ENCODE measurements at places on chromosomes 13 and 19.
A peak's percentile ranks its signal among the peaks of the same experiment; 100 is the strongest.

DNA sequence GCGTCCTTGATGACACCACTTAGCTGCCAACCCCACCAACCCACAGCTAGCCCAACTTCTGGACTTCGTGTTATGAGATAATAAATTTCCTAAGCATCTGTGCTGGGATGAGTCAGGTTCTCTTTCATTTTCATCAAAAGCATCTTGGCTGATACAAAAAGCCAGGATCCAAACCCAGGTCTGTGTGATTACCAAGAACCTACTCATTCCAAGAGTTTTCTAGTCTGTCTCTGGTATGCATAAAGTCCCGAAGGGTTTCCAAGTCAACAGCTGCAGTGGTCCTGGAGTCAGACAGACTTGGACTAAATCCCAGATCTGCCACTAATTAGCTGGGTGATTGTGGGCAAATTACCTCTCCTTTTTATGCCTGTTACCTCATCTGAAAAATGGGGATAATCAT, 55.5 kb upstream of the SERP2 start:
- no peak for DNase-seq

- DNase-seq: no peak
Measured at GRCh38 chr19:54644056-54644455, 13.8 kb downstream of the LILRB1 start.

DNA sequence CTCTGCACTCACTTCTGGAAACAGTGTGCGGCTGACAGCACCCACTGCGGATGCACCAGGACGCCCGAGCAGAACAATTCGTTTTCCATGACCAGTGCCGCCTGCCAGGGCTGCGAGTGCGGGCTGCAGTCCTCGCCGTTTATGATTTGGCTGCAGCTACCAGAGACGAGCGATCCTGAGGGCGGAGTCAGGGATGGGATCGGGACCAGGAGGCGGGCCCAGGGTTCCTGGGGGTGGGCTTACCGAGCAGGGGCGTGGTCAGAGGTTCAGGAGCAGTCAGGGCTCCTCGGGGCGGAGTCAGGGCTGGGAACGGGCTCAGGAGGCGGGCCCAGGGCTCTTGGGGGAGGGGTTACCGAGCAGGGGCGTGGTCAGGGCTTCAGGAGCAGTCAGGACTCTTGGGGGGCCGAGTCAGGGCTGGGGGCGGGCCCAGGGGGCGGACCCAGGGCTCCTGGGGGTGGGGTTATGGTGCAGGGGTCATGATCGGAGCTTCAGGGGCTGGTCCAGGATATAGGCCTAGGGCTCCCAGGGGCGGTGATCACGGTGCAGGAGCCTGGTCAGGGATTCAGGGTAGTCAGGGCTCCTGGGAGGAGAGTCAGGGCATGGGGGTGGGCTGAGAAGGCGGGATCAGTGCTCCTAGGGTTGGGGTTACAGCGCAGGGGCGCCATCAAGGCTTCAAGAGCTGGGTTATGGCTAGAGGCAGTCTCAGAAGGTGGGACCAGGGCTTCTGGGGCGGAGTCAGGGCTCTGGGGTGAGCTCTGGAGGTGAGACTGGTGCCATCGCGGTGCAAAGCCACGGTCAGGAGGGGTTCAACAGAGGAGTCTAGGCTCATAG, 1.7 kb downstream of the KLK4 start:
- DNase-seq: peak; percentile 46

- DNase-seq: peak; percentile 46
Measured at GRCh38 chr19:46860846-46861690, at the start of gene ARHGAP35. TSS of gene ARHGAP35 (plus strand) at chr19:46860997. CDS start at chr19:46918676, 57,679 bp downstream.

- DNase-seq: peak; percentile 65
Measured at GRCh38 chr19:55809381-55810058, 22.3 kb downstream of the NLRP11 start.

DNA sequence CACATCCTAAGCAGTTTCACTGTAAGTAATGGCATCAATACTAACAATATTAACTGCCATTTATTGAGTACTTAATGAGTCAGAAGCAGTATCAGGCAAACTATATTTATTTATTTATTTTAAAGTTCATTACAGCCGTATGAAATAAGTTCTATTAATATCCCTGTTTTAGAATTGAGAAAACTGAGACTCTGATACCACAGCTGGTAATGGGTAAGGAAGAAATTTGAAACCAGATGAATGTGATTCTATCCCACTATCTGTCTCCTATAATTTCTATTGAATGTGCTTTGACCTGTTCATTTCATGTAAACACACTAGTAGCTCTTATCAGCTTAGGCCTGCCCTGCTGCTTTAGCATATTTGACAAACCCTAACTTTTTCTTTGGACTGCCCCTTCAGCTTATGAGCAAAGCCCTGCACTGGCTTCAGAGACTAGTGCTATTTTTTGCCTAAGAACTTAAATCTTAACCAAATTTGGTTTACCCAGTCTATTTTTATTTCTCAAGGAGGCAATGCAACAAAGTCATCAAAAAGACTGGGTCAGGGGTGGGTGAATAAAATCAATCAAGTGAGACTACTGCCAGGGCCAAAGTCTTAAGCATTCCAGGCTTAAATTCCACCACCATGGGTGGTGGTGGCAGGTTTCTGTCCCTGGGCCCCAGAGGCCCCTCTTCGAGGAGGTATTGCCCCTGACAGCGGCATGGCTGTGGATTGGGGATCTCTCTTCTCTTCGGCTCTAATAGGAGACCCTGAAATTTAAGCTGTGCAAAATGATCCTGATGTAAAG, 143.4 kb downstream of the DLEU7 start:
- no peak for DNase-seq

- DNase-seq: no peak
Measured at GRCh38 chr19:5487222-5487621, 32.0 kb downstream of the ZNRF4 start.

GRCh38 chr19:14081797-14082674, 3.5 kb downstream of the C19orf67 start:
- DNase-seq: peak; percentile 19

GRCh38 chr13:45301263-45301662, 39.7 kb downstream of the TPT1 start:
- no peak for DNase-seq

DNA sequence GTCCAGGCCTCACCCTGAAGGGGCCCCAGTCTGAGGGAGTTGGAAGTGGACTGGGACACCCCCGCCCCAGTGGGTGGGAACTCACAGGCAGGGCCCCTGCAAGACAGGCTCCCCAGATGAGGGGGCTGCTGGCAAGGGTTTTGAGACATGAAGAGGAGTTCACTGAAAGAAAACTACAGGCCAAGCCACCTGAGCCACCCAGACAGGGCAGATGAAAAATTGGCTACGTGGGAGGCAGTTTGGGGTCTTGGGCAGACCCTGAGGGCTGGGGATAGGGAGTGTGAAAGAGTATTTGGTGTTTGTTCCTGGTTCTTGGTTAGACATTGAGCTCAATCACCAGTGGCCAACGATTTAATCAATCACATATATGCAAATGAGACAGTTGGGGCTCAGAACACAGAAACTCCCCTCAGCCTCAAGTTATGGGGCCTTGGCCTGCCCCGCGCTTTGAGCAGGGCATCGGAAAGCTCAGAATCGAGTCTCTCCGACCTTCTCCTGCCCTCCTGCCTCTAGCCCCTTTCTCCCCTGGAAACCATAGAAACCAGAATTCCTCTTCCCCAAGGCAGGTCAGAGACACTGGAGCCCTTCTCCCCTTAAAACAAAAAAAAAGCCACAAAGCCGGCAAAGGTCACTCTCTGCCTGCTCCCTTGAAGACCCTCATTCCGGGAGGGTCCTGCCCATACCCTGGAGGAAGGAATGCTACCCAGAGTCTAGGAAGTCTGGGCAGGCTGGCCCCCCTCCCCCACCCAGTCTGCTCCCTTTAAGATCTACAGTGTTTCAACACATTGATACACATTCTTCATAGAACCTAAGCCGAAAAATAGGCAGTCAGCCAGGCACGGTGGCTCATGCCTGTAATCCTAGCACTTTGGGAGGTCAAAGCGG, 1.3 kb upstream of the ISYNA1 start:
- DNase-seq: peak; percentile 79

DNA sequence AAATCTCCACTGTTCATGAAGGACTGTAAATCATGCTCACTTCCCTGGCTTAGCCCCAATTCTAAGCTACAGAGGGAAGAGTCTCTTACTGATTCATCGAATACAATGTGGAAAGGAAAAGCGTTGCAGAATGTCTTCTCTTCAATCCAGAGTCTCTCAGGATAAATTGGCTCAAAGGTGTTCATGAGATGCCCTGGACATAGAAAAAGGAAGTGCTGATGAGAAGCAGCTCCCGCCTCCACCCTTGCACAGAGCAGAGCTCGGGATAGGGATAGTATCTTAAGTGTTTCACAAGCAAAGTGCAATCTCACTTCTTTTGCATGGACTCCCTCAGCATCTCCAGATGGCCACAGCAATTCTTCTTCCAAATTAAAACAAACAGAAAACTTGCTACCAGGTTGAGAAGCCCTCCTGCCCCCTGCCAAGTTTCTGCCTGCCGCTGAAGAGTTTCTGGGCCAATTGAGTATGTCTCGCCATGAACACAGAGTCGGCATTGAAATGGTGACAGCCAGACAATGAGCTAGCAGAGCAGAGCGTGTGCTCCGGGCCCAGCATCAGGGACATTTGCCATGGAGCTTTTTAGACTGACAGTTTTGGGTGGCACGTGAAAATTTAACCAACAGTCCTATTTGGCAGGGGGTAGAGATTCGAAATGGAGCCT, 85.7 kb downstream of the C13orf42 start:
- DNase-seq: no peak

DNA sequence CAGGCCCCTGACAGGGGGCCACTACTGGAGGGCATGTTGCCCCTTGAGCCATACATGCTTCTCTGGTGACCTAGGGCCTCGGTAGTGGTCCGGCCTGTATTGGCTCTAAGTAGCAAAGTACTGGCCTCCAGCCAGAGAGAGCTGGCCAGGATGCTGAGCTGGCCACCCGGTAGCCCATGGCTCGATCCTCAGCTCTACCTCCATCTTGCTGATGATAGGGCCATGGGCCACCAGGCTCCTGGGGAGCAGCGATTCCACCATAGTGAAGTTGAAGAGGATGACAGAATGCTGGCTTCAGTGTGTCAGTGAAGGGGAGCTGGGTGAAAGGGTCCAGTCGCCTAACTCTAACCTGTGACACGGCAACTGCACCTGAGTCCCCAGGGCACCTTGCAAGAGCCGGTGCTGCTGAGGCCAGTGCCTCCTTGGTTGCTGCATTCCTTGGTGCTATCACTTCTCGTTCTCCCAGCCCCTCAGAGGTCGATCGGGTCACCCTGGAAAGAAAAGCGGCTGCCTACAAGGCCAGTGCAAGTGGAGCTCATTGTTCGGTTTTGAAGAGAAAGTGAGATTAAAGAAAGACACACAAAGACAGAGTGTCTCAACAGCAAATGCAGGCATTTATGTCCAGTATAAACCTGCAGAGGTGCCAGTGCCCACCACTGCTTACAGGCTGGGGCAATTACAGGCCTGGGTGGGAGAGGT, 5.0 kb downstream of the FPR3 start:
- no peak for DNase-seq

DNA sequence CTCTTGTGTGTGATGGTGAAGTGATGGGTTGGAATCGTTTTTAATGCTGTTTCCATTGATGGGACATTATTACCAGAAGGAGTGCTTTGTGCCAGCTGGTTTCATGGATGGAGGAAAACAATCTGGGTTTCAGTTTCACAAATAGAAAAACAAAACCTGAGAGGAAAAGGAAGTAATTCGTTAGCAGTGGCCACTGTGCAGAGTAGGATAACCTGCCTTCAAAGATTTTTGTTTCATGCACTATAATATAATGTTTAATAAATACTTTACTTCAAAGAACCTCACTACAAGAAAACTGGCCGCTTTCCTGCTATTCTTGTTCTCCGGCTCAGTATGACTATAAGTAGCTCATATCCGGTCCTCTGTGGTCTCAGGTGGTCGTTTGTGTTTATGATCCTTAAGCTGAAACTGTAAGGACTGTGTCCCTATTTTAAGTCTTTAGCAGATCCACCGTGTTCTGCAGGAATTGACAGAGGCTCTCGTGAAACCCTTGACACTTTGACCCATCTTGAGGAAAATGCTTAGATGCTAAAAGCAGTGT, 104.7 kb downstream of the GGACT start:
- no peak for DNase-seq

DNA sequence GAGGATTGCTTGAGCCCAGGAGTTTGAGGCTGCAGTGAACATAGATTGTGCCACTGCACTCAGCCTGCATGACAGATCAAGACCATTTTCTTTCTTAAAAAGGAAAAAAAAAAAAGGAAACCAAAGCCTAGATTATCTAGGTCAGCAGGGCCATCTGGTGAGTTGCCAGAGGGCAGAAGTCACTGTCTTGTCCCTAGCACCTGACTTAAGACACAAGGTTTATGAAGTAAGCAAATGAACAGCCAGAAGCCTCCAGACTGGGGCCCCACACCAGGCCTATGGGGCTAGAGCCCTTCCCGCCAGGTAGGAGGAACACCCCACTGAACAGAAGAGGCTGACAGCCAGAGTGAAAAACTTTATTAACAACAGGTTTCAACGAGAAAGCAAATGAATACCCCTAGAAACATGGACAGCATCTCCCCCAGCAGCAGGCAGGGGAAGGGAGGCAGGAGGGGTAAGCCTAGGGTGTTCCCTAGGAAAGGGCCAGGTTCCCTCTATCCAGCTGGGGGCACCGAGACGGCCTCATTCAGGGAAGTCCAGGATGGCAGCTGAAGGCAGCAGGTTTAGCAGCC, 1.2 kb downstream of the WDR83 start:
- no peak for DNase-seq

GRCh38 chr19:38932425-38933179, 1.9 kb downstream of the MRPS12 start:
- no peak for DNase-seq

- DNase-seq: peak; percentile 22
Measured at GRCh38 chr13:33033051-33033812, 17.0 kb downstream of the KL start.

DNA sequence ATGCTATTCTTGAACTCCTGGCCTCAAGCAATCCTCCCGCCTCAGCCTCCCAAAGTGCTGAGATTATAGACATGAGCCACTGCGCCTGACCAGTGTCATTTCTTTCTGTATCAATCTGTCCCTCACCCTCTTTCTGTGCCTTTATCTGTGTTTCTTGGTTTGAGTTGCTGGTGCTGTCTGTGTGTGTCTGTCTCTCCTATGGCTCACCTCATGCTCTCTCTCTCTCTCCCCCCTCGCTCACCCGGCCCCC, 9.9 kb downstream of the IRF2BP1 start:
- DNase-seq: no peak

DNA sequence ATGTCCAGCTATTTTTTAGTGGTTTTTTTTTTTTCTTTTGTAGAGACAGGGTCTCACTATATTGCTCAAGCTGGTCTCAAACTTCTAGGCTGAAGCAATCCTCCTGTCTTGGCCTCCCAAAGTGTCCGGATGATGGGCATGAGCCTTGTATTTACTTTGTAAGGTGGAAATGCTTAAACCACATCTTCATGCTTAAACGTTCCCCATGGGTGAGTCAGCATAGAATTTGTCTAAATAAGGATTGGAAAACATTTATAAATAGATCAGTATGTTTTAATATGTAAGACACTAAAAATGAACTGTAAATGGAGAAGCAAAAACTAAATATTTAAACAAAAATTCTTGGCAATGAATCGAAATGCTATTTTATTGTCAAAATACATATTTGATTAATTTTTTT, 698.0 kb downstream of the PCDH9 start:
- no peak for DNase-seq

Measured in HAP-1 (cell line).